ENCODE measurements at places on chromosomes 4 and X. TPM values are rescaled to one million over a fixed set of nuclear protein-coding genes. Genes with fewer than 3 reads are reported as not detected.
A peak's percentile ranks its signal among the peaks of the same experiment; 100 is the strongest.

GPR173 gene
- total RNA-seq = 0.10 TPM

GRCh38 chr4:17762726-17763125, 18.7 kb downstream of the FAM184B start:
- peak overlapping the region; percentile 68 for H3K27ac ChIP-seq
- peak; percentile 48 for DNase-seq
- no peak overlapping the region for H3K4me3 ChIP-seq
- H3K36me3 ChIP-seq = no peaks in the 10 kb centered on the region

GRCh38 chr4:1910643-1911042, 39.5 kb downstream of the NSD2 start:
- no peak overlapping the region for H3K4me3 ChIP-seq
- no peaks in the 10 kb centered on the region for H3K4me1 ChIP-seq
- H3K36me3 ChIP-seq = no peaks in the 10 kb centered on the region
- DNase-seq = no peak
- H3K27me3 ChIP-seq = no peaks in the 10 kb centered on the region

DNA sequence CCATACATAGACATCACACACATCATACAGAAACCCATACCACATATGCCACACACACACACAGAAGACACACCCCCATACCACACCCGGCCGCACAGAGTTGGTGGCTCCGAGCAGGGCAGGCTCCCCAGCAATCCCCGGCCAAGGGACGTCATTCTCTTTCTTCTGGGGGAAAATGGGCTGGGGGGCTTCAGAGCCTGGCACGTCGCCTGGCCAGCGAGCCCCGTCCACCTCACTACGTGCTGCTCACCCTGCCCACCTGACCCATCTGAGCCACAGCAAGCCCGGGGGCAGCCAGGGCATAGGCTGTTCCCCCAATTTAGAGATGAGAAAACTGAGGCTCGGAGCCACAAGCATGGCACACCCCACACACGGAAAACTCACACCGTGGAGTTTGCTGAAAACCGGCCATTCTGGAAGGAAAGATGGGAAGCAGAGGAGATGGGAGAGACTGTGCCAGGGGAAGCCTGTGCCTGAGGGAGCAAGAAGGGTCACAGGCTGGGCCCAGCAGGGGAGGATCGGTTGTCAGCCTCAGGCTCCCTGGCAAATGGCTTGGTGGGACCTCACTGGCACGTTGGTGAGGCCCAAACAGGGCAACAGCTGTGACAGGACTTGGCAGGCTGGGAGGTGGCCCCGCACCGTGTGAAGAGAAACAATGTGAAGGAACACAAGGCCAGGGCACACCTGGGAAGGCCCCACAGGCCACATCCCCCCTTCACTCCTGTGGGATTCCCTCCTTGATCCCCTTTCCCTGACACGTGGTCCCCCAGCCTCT, 73.2 kb downstream of the JAKMIP1 start:
- no peak for DNase-seq
- no peaks in the 10 kb centered on the region for H3K27me3 ChIP-seq
- H3K4me1 ChIP-seq = no peaks in the 10 kb centered on the region
- no peak overlapping the region for H3K27ac ChIP-seq

- H3K27ac ChIP-seq = no peak overlapping the region
- H3K4me1 ChIP-seq = no peaks in the 10 kb centered on the region
- H3K4me3 ChIP-seq = no peak overlapping the region
- H3K27me3 ChIP-seq = no peaks in the 10 kb centered on the region
- no peaks in the 10 kb centered on the region for H3K36me3 ChIP-seq
- no peak for DNase-seq
These were observed 1.4 kb upstream of the CT47C1 start for GRCh38 chrX:119071381-119071780.

RGN gene
- 1.4 TPM for total RNA-seq

DNA sequence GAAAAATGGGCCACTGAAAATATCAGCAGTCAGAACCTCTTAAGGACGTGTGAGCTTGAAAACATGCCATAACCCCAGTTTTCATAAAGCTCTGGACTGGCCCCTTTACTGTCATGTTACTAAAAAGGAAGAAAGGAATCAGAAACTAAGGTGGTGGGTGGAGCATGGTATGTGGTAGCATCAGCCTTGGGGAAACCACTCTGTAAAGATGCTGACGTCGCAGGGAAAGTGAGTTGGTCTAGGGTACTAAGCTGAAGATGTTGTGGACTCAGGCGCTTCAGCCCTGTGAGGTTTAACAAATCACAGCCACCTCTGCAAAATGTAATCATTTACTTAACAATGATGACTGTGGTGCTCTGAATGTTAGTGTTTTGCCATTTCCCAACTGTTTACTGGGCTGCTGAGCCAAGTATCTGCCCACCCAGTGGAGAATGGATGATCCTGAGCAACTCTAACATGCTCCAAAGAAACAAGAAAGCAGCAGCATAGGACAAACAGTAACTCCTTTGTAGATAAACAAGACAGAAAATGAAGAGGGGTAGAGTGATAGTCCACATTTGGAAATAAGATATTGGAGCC, 33.4 kb downstream of the C4orf54 start:
- no peak overlapping the region for H3K27ac ChIP-seq
- DNase-seq = no peak
- H3K4me3 ChIP-seq = no peak overlapping the region
- no peaks in the 10 kb centered on the region for H3K27me3 ChIP-seq

GRCh38 chr4:182346675-182347375, 103.6 kb downstream of the TENM3 start:
- DNase-seq = no peak
- no peaks in the 10 kb centered on the region for H3K4me1 ChIP-seq
- no peaks in the 10 kb centered on the region for H3K27me3 ChIP-seq
- no peak overlapping the region for H3K4me3 ChIP-seq

- H3K27ac ChIP-seq = no peak overlapping the region
- no peaks in the 10 kb centered on the region for H3K27me3 ChIP-seq
- no peaks in the 10 kb centered on the region for H3K36me3 ChIP-seq
- H3K4me3 ChIP-seq = no peak overlapping the region
These were observed 146.6 kb upstream of the FAM47C start for GRCh38 chrX:36861601-36862000.

DNA sequence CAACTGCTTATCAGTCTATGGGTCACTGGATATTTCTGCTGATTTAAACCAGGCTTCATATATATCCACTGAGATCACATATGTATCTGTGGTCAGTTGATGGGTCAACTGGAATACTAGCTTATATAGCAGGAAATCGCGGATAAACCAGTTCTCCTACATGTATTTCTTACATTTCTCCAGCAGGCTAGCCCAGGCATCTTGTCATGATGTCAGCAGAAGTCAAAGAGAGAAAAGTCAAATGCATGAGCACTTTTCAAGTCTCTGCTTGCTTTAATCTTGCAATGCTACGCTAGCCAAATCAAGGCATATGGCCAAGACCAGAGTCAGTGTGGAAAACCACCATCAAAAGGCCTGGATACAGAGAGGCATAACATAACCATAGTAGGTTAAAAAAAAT, 1008.8 kb upstream of the DIAPH2 start:
- no peaks in the 10 kb centered on the region for H3K4me1 ChIP-seq
- H3K27me3 ChIP-seq = no peaks in the 10 kb centered on the region
- DNase-seq = no peak
- no peak overlapping the region for H3K27ac ChIP-seq
- no peak overlapping the region for H3K4me3 ChIP-seq

GRCh38 chr4:25842229-25842845, 20.5 kb downstream of the SEL1L3 start:
- H3K4me1 ChIP-seq = no peaks in the 10 kb centered on the region

DNA sequence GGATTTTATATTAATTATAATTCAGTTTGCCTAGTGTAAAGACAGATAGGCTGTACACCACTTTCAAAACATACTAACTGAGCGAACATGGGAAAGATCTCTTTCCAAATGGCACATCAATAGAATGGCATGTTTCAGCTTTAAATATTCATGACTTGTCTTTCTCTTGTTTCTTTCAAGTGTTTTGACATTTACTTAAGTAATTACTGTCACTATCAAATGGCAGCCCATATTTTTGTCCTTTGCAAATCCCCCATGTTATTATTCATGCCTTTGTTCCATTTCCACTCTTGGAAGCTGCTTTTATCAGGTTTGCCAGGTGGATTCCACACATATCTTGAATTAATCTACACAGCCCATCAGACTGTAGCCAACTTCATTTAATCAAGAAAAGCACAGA, 89.2 kb upstream of the GLRA2 start:
- DNase-seq = no peak
- H3K27me3 ChIP-seq = no peaks in the 10 kb centered on the region
- H3K4me1 ChIP-seq = no peaks in the 10 kb centered on the region
- H3K27ac ChIP-seq = no peak overlapping the region

AMER1 gene
- 10.0 TPM for total RNA-seq

NWD2 gene
- not detected for total RNA-seq

TMPRSS11B gene
- not detected for total RNA-seq

DNA sequence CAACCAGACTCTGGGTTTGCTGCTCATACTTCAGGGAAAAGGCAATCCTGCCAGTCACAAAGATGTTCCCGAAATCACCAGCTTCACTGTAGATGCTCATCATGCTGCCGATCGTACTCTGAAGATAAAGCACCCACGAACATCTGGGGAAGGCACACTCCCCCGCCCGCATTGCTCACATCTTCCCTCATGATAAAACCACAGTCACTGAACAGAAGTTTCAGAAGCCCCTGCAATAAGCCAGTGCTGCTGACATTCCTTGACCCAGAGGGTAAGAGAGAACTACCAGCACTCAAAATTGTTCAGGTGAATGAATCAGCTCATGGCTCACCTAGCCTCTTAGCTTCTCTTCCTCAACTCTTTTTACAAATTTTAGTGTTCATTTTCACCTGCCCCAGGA, 43.1 kb downstream of the SRPX2 start:
- no peaks in the 10 kb centered on the region for H3K4me1 ChIP-seq
- no peak overlapping the region for H3K4me3 ChIP-seq
- H3K27ac ChIP-seq = no peak overlapping the region
- no peak for DNase-seq

GRCh38 chrX:66200050-66200664, 36.1 kb downstream of the HEPH start:
- no peak for DNase-seq
- H3K27me3 ChIP-seq = no peaks in the 10 kb centered on the region
- H3K36me3 ChIP-seq = no peaks in the 10 kb centered on the region
- no peaks in the 10 kb centered on the region for H3K4me1 ChIP-seq
- no peak overlapping the region for H3K4me3 ChIP-seq
- no peak overlapping the region for H3K27ac ChIP-seq

MSX1 gene
- total RNA-seq = 4.4 TPM

SYNPO2 gene
- total RNA-seq = 4,186 TPM

DNA sequence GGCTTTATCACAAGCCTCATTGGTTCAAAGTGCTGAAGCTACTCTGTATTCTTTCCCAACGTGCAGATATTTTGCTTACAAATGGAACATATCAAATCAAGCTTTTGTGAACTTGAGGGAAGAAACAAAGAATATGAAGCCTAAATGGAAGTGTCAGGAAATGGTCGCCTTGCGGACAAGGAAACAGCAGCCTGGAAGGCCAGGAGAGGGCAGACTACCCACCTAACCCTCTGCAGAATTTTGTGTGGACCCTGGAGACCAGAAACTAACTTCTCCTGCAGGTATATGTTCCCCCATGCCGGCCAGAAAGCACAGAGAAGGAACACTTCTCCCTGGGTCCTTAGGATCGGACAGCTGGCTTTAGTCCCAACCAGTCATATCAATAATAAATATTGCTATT, 1425.8 kb downstream of the PCDH7 start:
- no peak for DNase-seq
- H3K4me3 ChIP-seq = no peak overlapping the region
- no peaks in the 10 kb centered on the region for H3K36me3 ChIP-seq
- H3K4me1 ChIP-seq = no peaks in the 10 kb centered on the region
- no peaks in the 10 kb centered on the region for H3K27me3 ChIP-seq

DNA sequence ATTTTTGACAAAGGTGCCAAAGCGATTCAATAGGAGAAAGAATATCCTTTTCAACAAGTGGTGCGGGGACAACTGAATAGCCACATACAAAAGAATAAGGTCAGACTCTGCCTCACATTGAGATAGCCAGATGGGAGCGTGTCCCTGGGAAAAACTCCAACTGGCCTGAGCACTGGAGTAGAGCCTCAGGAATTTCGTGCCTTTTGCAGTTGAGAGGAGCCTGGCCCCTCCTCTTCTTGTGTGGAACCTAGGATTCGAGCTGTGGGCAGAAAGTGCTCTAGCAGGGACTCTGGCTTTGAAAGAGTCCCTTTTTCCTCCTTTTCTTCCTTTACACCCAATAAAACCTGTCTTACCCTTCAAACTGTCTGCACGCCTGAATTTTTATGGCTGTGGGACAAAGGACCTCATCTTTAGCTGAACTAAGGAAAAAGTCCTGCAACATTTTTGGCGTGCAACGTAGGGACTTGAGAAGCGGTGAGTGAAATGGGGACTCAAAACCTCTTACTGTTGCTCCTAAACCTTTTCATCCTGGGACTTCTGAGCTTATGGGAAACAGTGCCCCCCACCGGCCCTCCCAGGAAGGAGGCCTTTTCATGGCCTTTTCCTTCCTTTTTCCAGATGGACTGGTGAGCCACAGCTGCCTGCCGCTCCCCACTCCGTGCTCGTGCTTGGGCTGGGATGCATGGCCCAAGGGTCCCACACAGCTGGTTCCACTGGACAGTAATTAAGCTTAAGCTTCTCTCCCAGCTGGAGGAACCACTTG, 68.6 kb downstream of the BMP15 start:
- H3K4me1 ChIP-seq = no peaks in the 10 kb centered on the region
- no peaks in the 10 kb centered on the region for H3K36me3 ChIP-seq
- H3K4me3 ChIP-seq = no peak overlapping the region
- no peak overlapping the region for H3K27ac ChIP-seq

ANOS1 gene
- 27.8 TPM for total RNA-seq

CYSLTR1 gene
- 0.76 TPM for total RNA-seq

- DNase-seq = no peak
- no peaks in the 10 kb centered on the region for H3K27me3 ChIP-seq
These were observed 3.5 kb downstream of the CCNI start for GRCh38 chr4:77072195-77072753.

PWWP3B gene
- total RNA-seq = 3.1 TPM

GRCh38 chr4:26992657-26993361, 132.2 kb downstream of the STIM2 start:
- peaks cover 9% of the 10 kb centered on the region for H3K4me1 ChIP-seq
- no peaks in the 10 kb centered on the region for H3K36me3 ChIP-seq
- no peaks in the 10 kb centered on the region for H3K27me3 ChIP-seq
- no peak overlapping the region for H3K4me3 ChIP-seq
- H3K27ac ChIP-seq = no peak overlapping the region
- DNase-seq = no peak

GRCh38 chrX:39137363-39137954, 336.2 kb downstream of the MID1IP1 start:
- H3K27me3 ChIP-seq = no peaks in the 10 kb centered on the region
- peaks cover 4% of the 10 kb centered on the region for H3K4me1 ChIP-seq
- DNase-seq = no peak
- H3K36me3 ChIP-seq = no peaks in the 10 kb centered on the region

All from gastrocnemius medialis (tissue), 4 donors.